ENCODE measurements at places on chromosomes 7 and 10.

GRCh38 chr10:47408606-47409005 is 24.5 kb upstream of the ZNF488 start:
- DNase-seq, result no peak

DNA sequence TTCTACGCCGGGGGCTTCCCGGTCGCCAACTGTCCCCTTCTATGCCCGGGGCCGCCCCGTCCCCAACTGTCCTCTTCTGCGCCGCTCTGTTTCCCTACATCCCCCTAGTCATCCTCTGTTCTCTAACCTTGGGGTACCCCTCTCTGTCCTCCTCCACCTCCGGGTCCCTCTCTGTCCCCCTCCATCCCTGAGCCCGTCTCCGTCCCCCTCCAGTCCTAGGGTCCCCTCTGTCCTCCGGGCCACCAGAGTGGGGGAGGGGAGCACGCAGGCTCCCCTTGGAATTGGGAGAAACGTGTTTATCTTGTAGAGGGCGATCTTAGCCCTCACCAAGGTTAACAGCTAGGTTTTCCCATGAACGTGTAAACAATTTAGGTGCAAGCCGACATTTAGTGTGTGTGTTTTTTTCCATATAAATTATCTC is 852 bp upstream of the KLF6 start:
- DNase-seq, result peak; percentile 55

GRCh38 chr7:156195276-156195675 is 383.0 kb upstream of the SHH start:
- DNase-seq, result no peak

DNA sequence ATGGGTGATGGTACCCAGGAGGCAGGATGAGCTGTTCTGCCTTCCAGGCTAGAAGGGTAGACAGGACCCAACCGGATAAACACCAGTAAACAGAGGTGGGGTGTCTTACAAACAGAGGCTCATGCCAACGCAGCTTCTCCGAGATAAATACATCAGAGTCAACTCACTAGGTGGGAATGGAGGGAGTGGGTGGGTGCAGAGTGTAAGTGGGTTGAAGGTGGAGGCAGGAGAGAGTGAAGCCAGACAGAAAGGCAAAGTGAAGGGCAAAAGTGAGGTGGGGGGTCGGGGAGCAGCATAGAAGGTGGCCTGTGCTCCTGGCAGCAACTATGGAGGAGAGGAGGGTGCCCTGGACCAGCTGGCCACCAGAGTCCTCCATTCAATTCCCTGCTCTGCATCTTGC is 40.4 kb upstream of the COL13A1 start:
- no peak for DNase-seq

GRCh38 chr7:141251180-141251579 is 177.3 kb downstream of the TMEM178B start:
- DNase-seq, result no peak

GRCh38 chr10:61899069-61899531 is 2.4 kb upstream of the ARID5B start:
- peak; percentile 93 for DNase-seq

Measured in ELR (cell line).